Hippocampal formation (tissue), 2 donors: ENCODE measurements at places on chromosomes 16 and 17.

GRCh38 chr16:727291-727977 is 528 bp downstream of the HAGHL start:
- DNase-seq, result no peak

DNA sequence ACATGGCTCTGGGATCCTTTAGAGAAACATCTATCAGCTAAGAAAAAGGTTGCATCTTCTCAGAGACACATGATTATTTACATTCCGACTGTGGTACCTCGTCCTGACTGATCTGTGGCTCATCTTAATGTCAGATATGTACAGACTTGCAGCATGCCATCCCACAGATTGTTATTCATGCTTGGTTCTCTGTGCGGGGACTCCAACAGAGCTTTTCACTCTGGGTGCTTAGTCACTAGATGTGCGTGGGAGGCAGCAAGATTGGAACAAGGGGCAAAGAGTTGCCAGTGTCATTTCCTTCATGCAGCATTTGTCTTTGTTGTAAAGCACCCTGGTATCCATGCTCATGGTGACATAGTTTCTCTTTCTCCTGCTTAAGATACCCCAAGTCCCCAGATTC is 179.1 kb upstream of the CACNG5 start:
- DNase-seq, result no peak

DNA sequence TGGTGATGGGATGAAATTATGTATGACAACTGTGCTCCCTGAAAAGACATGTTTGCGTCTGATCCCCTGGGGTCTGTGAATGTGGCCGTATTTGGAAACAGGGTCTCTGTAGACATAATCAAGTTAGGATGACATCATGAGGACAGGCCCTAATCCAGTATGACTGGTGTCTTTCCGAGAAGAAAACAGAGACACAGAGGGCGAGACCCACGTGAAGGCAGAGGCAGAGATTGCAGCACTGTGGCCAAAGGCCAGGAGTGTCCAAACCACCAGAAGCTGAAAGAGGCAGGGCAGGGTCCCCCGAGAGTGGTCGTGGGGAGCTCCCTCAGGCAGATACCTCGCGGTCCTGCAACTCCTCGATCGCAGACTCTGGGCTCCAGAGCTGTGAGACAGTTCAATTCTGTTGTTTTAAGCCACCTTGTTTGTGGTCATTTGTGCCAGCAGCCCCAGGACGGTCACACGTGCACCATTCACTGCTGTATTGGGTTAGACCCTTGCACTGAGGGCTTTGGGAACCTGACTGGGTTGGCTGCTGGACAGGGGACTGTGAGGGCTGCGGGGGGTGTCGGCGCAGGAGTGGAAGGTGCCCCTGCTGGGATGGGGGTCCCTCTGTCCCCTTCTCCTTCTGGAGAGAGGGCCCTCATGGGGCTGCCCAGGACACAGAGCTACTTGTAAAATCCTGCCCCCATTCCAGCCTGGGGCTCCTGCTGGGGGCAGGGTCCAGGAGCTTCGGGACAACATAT is 27.7 kb downstream of the METRNL start:
- DNase-seq, result no peak

- no peak for DNase-seq
Observed at GRCh38 chr17:15663176-15663575, 20.9 kb downstream of the TRIM16 start.

- DNase-seq, result peak; percentile 97
Observed at GRCh38 chr16:27718201-27719105, 168.5 kb downstream of the KATNIP start.

DNA sequence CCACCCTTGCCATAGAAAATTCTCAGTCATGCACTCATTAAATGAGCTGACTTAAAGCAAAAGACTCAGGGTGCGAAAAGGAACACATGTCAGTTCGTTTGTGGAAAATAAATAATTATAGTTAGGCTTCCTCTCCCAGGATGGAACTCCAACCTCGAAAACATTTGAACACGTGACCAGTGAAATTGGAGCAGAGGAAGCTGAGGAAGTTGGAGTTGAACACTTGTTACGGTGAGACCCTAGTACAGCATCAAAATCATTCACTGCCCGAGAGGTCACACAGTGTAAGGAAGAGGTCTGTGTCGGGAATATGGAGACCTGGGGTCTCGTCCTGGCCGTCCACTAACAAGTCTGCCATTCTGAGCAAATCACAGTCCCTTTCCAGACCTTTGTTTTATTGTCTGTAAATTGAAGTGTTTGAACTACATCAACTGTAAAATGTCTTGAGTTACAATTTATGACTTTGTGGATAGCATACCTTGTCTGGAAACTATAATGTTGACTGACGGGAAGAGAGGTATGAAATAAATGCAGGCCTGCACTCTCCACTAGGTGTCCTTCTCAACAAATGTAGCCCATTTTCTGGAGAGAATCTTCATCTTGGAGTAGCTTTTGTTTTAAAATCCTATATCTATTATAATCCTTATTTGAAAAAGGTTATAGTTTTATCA is 7.7 kb downstream of the PSMD7 start:
- DNase-seq, result no peak

DNA sequence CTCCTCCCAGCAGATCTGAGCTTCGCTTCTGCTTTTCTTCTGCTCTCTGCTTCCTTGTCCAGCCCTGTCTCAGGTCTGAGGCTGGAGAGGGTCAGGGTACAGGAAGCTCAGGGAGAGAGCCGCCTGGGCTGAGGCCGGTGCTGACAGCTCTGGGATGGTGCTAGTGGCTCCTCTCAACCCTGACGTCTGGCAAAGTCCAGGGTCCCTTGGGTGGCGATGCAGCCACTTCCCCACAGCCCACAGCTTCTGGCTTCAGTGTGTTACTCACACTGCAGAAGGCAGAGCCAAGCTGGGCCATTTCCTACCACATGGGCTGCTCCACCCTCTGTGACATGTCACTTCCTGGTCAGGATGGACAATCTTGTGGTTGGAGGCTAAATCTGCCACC is at the start of gene CD300C:
CD300C (minus strand) TSS at position 273 of the 388 bp plus-strand sequence. CDS start 333 bp downstream, outside the sequence.
- DNase-seq, result no peak

- DNase-seq, result no peak
Observed at GRCh38 chr17:7328840-7329373, at the start of gene NEURL4. Gene NEURL4, minus strand, starts transcription at chr17:7329335. Its CDS starts 23 bp downstream, at chr17:7329312.
